ENCODE measurements at places on chromosomes 1 and 21. TPM values are rescaled to one million over a fixed set of nuclear protein-coding genes. Genes with fewer than 3 reads are reported as not detected.

LRIG2 gene
- 4.0 TPM for polyA plus RNA-seq

FCRLB gene
- polyA plus RNA-seq = 0.98 TPM

CCDC24 gene
- 0.61 TPM for polyA plus RNA-seq

JUN gene
- polyA plus RNA-seq = 30.7 TPM

CYP4A22 gene
- polyA plus RNA-seq = not detected
